ENCODE measurements at places on chromosomes 3 and 15. TPM values are rescaled to one million over a fixed set of nuclear protein-coding genes. Genes with fewer than 3 reads are reported as not detected.

DNA sequence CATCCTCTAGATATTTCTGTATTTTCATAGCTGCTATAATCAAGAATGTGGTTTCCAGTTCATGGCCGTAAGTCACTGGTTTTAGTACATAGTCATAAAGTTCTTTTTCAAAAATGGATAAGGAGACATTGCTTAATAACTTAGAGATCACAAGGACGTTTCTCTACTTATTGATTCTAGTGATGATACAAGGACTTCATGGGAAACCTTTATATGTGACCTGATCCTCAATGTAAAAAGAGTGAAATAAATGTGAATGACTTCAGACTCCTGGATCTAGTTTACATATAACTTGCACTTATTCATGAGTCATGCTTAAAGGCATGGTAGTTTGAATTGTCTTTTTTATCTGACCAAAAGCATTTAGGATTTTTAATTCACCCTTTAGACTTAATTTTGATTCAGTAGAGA, 35.2 kb downstream of the TSC22D2 start:
- DNase-seq, result no peak
- peaks cover 9% of the 10 kb centered on the region for H3K4me1 ChIP-seq
- peak overlapping the region; percentile 13 for H3K27ac ChIP-seq
- no peaks in the 10 kb centered on the region for H3K27me3 ChIP-seq
- H3K4me3 ChIP-seq, result no peak overlapping the region

- DNase-seq, result no peak
- H3K36me3 ChIP-seq, result no peaks in the 10 kb centered on the region
- H3K4me3 ChIP-seq, result no peak overlapping the region
- H3K27me3 ChIP-seq, result no peaks in the 10 kb centered on the region
- H3K27ac ChIP-seq, result no peak overlapping the region
- no peaks in the 10 kb centered on the region for H3K4me1 ChIP-seq
These were observed 472.4 kb upstream of the UBE2E2 start for GRCh38 chr3:22730701-22731100.

- peak overlapping the region; percentile 93 for H3K4me3 ChIP-seq
- no peaks in the 10 kb centered on the region for H3K27me3 ChIP-seq
- peak overlapping the region; percentile 94 for H3K27ac ChIP-seq
- no peak for DNase-seq
- peaks cover 8% of the 10 kb centered on the region for H3K4me1 ChIP-seq
These were observed 408 bp downstream of the NICN1 start for GRCh38 chr3:49428752-49429080.

DNA sequence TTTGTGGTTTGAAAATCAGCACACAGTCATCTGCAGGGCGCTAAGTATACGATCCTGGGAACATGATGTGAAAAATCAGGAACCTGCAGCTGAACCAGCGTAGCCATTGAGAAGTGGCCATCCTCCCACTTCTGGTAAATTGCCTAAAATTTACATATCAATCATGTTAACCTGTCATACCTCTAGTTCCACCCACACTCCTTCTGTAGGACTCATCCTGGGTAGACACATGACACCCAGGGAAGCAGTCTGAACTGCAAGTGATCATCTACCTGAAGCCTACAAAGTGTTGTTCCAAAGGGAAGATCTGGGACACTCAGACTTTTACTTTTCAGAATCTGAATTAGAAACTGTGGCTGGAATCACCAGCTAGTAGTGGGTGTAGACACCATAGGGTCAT, 5.5 kb upstream of the PSMD6 start:
- H3K27me3 ChIP-seq, result peaks cover 34% of the 10 kb centered on the region
- H3K4me3 ChIP-seq, result no peak overlapping the region
- H3K4me1 ChIP-seq, result peaks cover 10% of the 10 kb centered on the region
- H3K36me3 ChIP-seq, result no peaks in the 10 kb centered on the region
- no peak for DNase-seq
- H3K27ac ChIP-seq, result no peak overlapping the region

DNA sequence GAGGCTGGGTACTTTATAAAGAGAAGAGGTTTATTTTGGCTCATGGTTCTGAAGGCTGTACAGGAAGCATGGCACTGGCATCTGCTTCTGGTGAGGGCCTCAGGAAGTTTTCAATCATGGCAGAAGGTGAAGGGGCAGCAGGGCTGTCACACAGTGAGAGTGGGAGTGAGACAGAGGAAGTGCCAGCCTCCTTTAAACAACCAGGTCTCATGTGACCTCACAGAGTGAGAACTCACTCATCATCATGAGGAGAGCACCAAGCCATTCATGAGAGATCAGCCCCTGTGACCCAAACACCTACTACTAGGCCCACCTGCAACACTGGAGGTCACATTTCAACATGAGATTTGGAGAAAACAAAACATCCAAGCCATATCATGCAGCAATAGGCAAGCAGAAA, 9.3 kb upstream of the RFTN1 start:
- no peaks in the 10 kb centered on the region for H3K27me3 ChIP-seq
- no peak overlapping the region for H3K4me3 ChIP-seq
- no peak for DNase-seq

DNA sequence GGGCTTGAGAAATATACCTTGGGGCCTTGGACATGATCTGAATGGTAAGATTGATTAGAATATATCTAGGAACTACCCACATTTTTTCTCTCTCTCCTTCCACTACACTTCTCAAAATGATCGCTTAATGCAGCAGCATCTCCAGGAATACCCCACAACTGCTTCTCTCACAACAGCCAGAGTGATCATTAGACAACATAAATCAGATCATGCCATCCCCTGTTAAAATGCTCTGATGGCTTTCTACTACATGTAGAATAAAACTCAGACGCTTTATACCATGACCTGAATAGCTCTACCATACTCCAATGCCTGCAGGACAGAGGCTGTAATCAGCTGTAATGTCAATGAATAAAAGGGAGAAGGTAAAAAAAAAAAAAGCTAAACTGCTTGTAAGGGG, 451.4 kb downstream of the MECOM start:
- H3K36me3 ChIP-seq, result no peaks in the 10 kb centered on the region
- no peak overlapping the region for H3K27ac ChIP-seq

GRCh38 chr3:79367066-79367465, 400.7 kb downstream of the ROBO1 start:
- H3K36me3 ChIP-seq, result no peaks in the 10 kb centered on the region
- no peaks in the 10 kb centered on the region for H3K27me3 ChIP-seq
- H3K27ac ChIP-seq, result no peak overlapping the region
- DNase-seq, result no peak
- no peaks in the 10 kb centered on the region for H3K4me1 ChIP-seq

DNA sequence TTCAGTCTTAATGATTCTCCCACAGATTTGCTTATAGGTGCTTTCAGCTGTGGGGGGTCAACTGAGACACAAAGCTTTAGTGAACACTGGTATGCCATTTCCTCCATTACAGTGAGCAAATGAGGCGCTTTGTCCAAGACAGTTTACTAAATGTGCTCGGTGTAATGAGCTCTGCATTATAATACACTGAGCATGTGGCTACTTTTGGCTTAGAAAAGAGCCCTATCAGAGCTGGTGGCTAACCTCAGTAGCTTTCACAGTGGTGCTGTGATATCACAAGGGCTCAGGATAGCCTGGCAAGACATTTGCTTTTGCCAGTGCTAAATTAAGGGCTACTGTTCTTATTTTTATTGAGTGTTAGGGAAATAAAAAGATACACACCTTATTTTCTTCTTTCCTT, 749.7 kb upstream of the ARPP21 start:
- no peak overlapping the region for H3K4me3 ChIP-seq
- H3K27ac ChIP-seq, result no peak overlapping the region

GRCh38 chr15:71899674-71900073, 89.3 kb downstream of the NR2E3 start:
- no peaks in the 10 kb centered on the region for H3K4me1 ChIP-seq
- no peak overlapping the region for H3K27ac ChIP-seq
- H3K4me3 ChIP-seq, result no peak overlapping the region
- H3K36me3 ChIP-seq, result peaks cover 10% of the 10 kb centered on the region

DNA sequence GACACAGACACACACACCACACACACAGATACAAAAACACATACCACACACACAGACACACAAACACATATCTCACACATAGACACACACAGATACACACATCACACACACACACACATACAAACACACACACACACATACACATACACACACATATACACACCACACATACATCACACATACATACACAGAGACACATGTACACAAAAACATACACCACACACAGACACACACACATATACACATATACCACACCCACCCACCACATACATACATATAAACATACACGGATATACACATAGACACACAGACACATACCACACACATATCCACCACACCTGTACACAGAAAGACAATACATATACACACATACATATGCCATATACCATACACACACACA, 66.7 kb downstream of the RASGRF1 start:
- no peak overlapping the region for H3K4me3 ChIP-seq
- no peaks in the 10 kb centered on the region for H3K36me3 ChIP-seq
- peaks cover 2% of the 10 kb centered on the region for H3K27me3 ChIP-seq
- DNase-seq, result no peak
- H3K27ac ChIP-seq, result no peak overlapping the region

- H3K27ac ChIP-seq, result no peak overlapping the region
- H3K4me1 ChIP-seq, result no peaks in the 10 kb centered on the region
- peaks cover 8% of the 10 kb centered on the region for H3K27me3 ChIP-seq
- no peak for DNase-seq
- H3K36me3 ChIP-seq, result no peaks in the 10 kb centered on the region
- no peak overlapping the region for H3K4me3 ChIP-seq
These were observed 4.0 kb upstream of the FAM3D start for GRCh38 chr3:58670506-58671135.

GRCh38 chr3:45302470-45302869, 76.4 kb upstream of the TMEM158 start:
- DNase-seq, result no peak
- no peak overlapping the region for H3K4me3 ChIP-seq
- H3K4me1 ChIP-seq, result no peaks in the 10 kb centered on the region

GRCh38 chr3:67819447-67819846, 165.0 kb upstream of the SUCLG2 start:
- H3K4me3 ChIP-seq, result no peak overlapping the region
- no peak for DNase-seq
- no peaks in the 10 kb centered on the region for H3K4me1 ChIP-seq
- no peaks in the 10 kb centered on the region for H3K36me3 ChIP-seq
- H3K27ac ChIP-seq, result no peak overlapping the region

DNA sequence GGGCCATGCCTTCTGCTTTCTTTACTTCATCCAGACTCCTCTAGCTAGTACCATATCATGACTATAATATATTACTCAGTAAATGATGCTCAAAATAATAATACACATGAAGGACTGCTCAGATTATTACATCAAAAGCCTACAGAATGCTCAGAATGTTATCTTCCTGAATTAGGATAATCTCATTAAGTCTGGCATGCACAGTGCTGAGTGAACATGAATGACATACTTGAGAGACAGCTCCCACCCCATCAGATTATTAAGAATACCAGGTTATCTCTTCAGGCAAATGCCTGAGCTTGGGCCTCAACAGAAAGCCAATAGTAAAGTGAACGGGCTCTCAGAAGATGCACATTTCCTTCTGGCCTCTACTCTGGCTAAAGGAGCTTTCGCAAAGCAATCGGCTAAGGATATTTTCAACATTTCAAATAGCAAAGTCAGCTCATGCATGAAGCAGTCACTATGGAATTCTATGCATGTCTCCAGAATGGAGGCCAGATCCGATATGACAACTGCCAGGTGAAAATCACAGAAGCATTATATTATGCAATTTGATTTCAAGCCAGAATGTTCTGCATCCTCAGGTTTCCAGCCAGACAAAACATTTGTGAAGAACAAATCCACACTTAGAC, 122.6 kb downstream of the KCNMB2 start:
- H3K4me3 ChIP-seq, result no peak overlapping the region
- no peaks in the 10 kb centered on the region for H3K4me1 ChIP-seq
- H3K27ac ChIP-seq, result no peak overlapping the region
- no peaks in the 10 kb centered on the region for H3K27me3 ChIP-seq

GRCh38 chr3:42220436-42221121, 45.4 kb downstream of the CCK start:
- no peak overlapping the region for H3K4me3 ChIP-seq
- DNase-seq, result no peak
- H3K4me1 ChIP-seq, result peaks cover 21% of the 10 kb centered on the region
- H3K27ac ChIP-seq, result no peak overlapping the region
- no peaks in the 10 kb centered on the region for H3K27me3 ChIP-seq

- no peaks in the 10 kb centered on the region for H3K4me1 ChIP-seq
- no peak overlapping the region for H3K27ac ChIP-seq
- no peaks in the 10 kb centered on the region for H3K36me3 ChIP-seq
- DNase-seq, result no peak
- H3K4me3 ChIP-seq, result no peak overlapping the region
These were observed 79.6 kb downstream of the CDIN1 start for GRCh38 chr15:36658898-36659639.

- H3K4me3 ChIP-seq, result no peak overlapping the region
- H3K27me3 ChIP-seq, result no peaks in the 10 kb centered on the region
- no peaks in the 10 kb centered on the region for H3K36me3 ChIP-seq
- no peaks in the 10 kb centered on the region for H3K4me1 ChIP-seq
These were observed 163.8 kb upstream of the CMC1 start for GRCh38 chr3:28077572-28077971.

DNA sequence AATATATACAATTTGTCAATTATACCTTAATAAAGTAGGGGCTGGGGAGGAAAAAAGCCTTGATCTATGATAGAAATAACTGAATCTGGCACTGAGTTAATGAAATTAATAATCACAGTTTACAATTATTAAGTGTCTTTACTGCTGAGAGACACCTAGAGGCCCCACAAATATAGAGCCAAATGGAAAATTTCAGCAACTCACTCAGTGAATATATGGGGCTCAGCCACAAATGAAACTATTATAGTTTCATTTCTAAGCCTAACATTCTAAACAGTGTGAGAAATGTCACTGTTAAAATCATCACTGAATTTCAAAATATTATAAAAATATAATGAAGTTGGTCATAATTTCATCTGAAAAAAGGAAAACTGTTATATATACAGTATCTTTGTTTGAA, 40.3 kb downstream of the GNB4 start:
- H3K27me3 ChIP-seq, result no peaks in the 10 kb centered on the region
- H3K27ac ChIP-seq, result no peak overlapping the region
- no peak for DNase-seq
- H3K4me3 ChIP-seq, result no peak overlapping the region
- no peaks in the 10 kb centered on the region for H3K4me1 ChIP-seq

DNA sequence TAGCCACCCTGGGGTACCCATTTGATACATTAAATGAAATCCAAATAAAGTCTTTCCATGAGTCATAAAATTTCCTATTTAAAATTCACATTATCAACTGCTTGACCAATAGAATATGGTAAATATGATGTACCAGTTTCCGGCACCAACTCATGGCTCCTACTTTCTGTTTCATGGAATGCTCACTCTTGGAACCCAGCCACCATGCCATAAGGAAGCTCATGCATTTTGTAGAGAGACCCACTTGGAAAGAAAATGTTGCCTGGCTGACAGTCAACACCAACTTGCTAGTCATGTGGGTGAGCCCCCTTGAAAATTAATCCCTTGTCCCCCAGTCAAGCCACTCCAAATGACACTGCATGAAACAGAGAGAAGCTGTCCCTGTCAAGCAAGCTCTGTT, 57.2 kb downstream of the WWTR1 start:
- DNase-seq, result no peak
- no peak overlapping the region for H3K27ac ChIP-seq
- H3K27me3 ChIP-seq, result peaks cover 5% of the 10 kb centered on the region
- H3K36me3 ChIP-seq, result no peaks in the 10 kb centered on the region
- H3K4me3 ChIP-seq, result no peak overlapping the region

GRCh38 chr3:189593581-189593980, 37.6 kb upstream of the TP63 start:
- H3K4me1 ChIP-seq, result no peaks in the 10 kb centered on the region
- no peaks in the 10 kb centered on the region for H3K27me3 ChIP-seq
- H3K4me3 ChIP-seq, result no peak overlapping the region
- no peak overlapping the region for H3K27ac ChIP-seq
- no peaks in the 10 kb centered on the region for H3K36me3 ChIP-seq

COLQ gene
- 1.7 TPM for total RNA-seq

ISLR gene
- not detected for total RNA-seq

ETFA gene
- total RNA-seq, result 146 TPM

ZNF385D gene
- not detected for total RNA-seq

GCNT3 gene
- not detected for total RNA-seq

GOLGA8R gene
- 1.5 TPM for total RNA-seq

ST3GAL6 gene
- total RNA-seq, result not detected

ITIH1 gene
- not detected for total RNA-seq
